ENCODE measurements at places on chromosomes 4 and X.

DNA sequence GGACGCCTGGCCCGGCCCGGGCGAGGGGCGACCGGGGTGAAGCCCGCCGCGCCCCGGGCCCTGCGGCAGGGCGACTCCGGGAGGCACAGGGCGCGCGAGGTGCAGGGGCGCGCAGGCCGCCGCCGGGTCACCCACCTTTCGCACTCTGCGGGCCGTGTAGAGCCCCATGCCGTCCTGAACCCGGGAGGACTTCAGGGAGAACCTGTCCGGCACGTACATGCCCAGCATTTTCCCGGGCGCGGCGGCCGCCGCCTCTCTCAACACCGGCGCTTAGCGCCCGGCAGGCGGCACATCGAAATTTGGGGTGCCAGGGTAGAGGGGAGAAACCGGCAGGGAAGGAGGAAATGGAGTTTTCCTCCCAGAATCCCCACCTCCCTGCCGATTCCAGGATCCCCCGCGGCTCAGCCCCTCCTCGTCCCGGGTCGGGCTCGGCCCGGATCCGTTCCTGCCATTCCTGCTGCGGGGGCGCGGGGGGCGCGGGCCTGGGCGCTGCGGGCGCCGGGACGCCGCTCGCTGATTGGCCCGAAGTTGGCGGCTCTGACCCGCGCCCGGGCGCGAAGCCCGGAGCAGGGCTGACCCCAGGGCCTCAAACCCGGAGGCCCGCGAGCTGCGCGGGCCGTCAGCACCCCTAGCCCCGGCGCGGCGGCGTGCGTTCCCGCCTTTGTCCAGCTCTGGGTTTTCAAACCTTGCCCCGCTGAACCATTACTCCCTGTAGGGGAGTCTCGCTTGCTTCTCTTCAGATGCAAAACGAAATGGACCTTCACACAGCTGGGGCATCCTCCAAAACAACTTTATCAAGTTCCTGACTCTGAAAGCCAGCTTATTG lies at the start of gene PRDM5:
Gene PRDM5, minus strand, starts transcription at position 346 of the 826 bp plus-strand sequence. Its CDS starts 118 bp downstream, at position 228.
- peak; percentile 66 for DNase-seq

DNA sequence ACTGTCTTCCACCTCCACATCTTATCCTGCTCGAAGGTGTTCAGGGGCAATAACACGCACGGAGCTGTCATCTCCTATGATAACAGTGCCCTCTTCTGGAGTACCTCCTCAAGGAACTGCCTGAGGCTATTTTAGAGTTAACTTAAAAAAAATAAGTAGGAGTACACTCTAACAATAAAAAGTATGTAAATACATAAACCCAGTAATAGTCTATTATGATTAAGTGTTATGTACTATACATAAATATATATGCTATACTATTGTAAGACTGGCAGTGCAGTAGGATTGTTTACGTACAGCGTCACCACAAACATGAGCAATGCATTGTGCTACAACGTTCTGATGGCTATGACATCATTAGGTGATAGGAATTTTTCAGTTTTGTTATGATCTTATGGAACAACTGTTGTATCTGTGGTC lies 34.5 kb upstream of the TLR2 start:
- DNase-seq = no peak

DNA sequence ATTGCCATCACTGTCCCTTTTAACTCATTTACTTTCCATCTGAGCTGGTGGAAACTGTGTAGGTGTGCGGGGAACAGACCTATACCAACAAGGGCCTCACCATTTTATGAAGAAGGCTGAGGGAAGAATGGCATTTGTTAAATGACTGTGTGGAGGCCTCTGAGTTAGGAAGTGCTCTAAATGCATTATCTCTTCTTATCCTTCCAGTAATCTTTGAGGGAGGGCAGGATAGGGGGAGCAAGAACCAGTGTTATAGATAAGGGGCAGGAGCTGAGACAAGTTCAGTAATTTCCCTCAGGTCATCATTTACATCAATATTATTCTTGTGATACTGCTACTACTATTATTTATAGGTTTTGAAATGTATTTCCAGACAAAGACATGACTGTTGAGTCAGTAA lies 122.4 kb upstream of the PDLIM3 start:
- no peak for DNase-seq

DNA sequence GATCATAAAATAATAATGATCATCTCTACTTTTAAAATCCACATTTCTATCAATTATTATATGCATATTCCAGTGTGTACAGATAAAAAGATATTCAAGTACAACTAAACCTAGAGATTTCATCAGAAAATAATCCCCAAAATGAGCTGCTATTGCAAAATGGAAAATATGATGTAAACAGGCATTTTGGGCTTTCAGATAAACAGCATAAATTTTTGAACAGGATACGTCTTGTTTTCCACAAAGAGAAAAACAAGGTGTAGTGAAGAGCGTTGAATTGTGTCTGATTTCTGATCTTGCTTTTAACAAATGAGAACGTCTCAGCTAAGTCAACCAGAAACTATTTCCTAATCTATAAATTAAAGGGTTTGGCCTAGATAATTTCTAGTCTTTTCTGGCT lies 349.6 kb upstream of the FTHL17 start:
- DNase-seq = no peak

DNA sequence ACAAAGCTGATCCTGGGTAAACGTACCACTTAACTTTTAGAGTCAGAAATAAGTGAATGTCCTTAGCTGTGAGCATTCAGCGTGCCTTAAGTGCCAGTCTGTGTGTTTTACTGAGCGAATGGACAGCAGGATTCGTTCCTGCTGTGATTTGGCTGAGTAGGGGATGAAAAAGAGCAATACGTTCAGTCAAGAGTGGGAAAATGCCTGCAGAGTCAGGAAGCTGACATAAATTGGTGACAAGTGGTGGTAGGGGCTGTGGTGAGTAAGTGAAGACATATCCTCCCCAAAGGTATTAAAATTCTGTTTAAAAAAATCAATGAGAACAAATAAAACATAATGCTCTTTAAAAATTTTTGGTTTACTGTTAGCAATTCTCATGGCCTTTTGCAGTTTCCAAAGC lies 56.6 kb upstream of the TNIP3 start:
- DNase-seq = no peak

DNA sequence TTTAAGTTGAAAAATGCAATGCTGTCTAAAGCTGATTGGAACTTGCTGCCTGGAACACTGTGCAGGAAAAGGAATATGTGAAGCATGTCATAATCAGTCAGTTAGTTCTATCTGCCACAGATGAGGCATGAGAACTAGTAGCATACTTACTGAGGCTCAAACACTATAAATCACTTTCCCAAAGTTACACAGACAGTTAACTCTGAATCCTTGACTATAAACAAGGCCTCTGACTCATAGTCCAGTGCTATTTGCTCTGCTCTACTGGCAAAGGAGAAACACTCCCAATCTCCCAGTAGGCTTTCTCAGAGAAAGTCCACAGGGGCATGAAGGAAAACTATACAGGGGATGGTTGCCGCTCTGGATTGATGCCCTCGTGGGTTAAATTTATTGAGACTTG lies 2078.4 kb upstream of the TENM3 start:
- peak; percentile 8 for DNase-seq

- DNase-seq = no peak
Measured at GRCh38 chrX:44997282-44997812, 124.4 kb downstream of the KDM6A start.

DNA sequence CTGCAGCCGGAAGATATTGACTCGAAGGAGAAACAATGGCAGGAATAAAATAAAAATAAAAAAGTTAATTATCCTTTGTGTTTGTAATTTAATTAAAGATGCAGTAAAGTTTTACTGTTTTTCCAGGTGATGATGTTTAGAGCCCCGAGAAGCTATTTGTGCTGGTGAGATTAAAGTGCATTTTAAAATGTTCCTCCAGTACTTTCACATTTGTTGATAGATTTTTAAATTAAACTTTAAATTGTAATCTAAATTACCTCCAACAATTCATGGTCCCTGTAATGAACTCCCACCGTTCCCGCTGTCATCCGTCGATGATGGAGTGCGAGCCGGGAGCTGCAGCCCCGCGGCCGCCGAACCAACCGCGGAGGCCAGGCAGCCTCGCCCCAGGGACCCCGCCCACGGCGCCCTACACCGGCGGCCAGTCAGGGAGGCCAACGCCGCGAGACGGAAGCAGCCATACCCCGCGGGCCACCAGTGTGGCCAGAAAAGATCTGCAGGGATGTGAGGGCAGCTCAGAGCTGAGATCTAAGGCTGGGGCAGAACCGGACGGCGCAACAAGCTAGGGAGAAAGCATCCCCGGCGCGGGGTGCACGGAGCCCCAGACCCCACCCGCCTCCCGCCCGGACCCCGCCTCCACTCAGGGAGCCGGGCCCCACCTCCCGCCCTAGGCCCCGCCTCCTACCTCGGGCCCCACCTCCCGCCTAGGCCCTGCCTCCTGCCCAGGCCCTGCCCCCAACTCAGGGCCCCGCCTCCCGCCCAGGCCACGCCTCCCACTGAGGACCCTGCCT lies 104.0 kb downstream of the FAM53A start:
- DNase-seq = peak; percentile 87

DNA sequence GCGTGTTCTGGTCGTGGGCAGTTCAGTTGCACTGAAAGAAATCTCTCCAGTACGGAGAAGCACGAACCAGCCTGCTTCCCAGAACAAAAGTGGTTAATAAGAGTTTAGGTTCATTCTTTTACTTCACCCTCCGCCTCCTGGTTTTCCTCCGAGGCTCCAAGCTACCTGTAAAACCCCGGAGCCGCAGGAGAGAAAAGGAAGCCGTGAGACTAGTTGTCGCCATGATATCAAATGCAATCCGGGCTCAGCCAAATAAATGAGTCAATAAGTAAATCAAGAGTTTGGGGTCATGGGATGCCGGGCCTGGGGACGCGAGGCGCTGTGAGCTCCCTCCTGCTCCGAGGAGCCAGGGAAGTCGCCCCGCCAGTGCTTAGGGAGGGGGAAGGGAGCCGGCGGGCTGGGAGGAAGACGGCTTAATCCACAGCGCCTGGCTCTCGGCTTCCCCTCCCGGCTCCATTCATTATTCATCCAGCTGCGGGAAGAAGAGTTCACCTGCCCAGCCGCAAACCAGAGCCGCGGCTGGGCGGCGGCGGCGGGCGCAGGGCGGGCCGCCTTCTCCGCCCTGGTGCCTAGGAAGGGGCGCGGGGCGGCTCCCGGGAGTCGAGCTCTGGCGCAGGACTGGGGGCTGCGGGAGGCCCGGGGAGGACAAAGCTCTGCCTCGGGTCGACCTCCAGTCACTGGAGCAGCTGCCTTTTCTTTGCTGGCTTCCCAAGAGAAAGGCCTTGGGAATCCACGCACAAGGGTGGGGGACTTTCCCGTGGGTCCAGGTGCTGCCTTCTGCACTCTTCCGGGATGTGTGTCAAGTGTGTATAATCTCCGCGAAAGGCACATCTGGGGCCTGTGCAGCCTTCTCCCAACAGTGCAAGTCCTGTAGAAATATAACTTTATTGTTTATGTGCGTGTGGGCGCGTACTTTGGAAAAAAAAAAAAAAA lies 1.7 kb downstream of the FRAS1 start:
- peak; percentile 62 for DNase-seq
